HuH-7 (cell line): ENCODE measurements at places on chromosomes 12 and 14.

DNA sequence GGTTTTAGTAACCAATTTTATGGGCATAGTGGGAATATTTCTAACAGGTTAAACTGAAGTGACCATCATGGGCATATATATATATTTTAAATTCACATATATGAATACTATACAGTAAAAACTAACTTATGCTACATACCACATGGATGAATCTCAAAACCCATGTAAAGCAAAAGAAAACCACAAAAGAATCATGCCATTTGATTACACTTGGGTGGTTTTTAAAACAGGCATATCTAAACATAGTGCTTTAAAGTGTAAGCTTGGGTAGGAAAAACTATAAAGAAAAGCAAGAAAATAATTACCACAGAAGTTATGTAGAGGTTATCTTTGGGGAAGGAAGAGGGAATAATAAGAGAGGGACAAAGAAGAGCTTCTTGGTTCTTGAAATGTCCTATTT is 326.1 kb downstream of the NAV3 start:
- DNase-seq = no peak

DNA sequence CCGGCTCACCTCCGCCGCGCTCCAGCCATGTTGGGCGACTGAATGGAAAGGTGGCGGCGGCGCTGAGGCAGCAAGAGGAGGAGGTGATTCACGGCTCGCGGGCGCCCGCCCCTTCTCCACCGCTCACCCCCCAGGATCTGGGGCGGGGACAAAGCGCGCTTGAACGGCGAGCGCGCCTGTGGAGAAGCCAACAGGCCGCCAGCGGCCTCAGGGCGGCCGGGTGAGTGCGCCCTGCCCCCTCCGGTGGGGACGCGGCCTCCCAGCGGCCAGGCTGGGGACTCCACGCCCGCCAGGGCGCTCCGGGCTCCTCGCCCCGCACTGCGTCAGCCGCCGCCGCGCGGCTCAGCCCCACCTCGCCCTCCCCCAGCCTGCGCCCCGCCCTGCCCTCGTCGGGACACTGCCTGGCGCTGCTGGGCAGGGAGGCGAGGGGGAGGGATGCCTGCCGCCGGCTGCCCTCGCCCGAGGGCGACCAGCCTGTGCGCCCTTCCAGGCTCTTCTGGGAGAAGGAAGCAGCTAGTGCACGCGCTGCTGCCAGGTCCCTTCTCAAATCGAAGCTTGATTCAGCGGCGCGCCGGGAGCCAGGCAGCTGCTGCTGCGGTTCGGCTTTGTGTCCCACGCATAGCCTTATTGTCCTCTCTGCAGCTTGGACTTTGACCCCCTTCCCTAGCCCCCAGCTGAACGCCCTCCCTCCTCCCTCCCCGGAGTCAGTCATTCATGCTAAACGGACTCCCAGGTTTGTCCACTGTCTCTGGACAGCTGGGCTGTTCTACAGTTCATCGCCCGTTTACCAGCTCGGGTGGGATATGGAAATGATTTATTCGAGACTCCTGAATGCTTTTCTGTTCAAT is at the start of gene KIF21A:
KIF21A (minus strand) TSS at position 40 of the 848 bp plus-strand sequence. CDS start 150 bp downstream, outside the sequence.
- peak; percentile 84 for DNase-seq

DNA sequence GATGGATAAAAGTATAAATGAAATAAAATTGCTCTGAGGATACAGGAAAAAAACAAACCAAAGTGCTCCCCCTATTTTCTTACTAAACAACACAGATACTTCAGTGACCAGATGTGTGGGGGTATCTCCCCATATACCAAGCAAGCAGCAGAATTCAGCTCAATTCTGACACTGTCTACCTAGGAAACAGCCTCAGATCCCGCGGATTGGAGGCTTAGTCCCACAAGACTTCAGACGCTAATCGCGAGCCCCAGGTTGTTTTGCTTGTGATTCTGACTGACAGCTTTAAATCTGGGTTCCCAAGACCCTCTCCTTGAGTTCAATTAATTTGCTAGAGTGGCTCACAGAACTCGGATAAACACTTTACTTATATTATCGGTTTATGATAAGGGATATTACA is 17.3 kb downstream of the NFKBIA start:
- no peak for DNase-seq

- no peak for DNase-seq
Observed at GRCh38 chr14:31895206-31895605, 181.9 kb upstream of the ARHGAP5 start.

GRCh38 chr12:65902500-65902899 is 78.2 kb downstream of the HMGA2 start:
- DNase-seq = no peak

DNA sequence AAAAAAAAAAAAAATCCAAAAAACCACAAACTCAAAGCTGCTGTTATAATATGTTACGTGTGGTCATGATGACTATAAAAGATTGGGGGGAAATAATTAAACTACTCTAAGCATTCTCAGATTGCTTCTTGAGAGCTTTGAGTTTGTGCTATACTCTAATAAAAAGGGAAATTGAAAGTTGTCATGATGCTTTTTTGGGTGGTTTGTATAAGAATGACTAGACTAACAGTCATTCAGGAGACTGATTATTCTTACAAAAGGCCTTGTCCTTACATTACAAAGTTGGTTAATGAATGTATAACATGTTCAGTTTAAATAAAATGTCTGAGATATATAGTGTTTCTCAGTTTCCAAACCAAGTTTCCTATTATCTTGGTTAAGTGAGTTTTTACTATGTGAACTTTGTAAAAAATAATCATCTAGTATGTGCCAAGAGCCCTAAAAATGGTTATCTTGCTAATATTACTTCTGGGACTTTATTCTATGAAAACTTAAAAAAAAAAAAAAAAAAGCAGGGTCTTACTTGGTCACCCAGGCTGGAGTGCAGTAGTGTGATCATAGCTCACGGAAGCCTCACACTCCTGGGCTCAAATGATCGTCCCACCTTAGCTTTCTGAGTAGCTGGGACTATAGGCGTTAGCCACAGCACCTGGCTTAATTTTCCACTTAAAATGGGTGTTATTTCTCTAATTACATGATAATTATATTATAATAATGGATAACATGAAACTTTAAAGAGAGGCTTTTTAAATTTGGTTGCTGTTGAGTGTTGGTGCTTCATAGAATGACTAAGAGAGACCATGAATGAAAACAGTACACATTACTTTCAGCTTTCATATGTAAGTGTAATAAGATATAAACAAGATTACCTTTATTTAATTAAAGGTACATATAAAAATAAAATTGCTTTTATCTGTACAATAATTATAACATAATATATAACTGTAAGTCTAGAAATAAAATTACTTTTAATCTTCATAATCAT is 459.6 kb upstream of the RGS6 start:
- DNase-seq = no peak

DNA sequence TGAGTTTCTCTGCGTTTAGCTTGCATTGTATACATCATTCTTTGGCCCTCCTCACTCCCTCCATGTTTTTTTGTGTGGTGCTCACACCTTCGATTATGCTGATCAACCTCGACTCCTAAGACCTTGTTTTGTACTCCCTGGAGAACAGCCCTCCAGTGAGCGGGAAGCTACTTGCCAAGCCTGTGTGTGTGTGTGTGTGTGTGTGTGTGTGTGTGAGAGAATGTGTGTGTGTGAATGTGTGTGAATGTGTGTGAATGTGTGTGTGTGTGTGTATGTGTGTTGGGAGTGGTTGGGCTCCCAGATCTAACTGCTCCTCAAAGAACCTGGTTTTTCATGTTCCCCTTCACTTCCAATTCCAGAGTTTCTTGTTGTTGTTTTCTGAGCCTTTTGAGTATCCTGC is 6.0 kb downstream of the NYNRIN start:
- no peak for DNase-seq

DNA sequence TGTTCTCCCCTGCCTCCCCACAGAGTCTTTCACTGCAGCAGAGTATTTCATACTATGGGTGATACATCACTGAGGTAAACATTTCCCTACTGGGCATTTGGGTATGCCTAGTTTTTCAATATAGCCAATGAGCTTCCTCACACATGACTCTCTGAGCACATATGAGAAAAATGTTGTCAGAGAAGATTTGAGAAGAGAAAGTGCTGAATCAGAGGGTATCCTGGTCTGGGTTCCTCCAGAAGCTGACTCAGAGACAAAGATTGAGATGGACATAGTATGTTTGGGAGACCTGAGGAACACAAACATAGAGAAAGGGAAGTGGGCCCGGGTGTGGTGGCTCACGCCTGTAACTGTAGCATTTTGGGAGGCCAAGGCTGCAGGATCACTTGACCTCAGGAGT is 12.6 kb downstream of the SLC8B1 start:
- no peak for DNase-seq

DNA sequence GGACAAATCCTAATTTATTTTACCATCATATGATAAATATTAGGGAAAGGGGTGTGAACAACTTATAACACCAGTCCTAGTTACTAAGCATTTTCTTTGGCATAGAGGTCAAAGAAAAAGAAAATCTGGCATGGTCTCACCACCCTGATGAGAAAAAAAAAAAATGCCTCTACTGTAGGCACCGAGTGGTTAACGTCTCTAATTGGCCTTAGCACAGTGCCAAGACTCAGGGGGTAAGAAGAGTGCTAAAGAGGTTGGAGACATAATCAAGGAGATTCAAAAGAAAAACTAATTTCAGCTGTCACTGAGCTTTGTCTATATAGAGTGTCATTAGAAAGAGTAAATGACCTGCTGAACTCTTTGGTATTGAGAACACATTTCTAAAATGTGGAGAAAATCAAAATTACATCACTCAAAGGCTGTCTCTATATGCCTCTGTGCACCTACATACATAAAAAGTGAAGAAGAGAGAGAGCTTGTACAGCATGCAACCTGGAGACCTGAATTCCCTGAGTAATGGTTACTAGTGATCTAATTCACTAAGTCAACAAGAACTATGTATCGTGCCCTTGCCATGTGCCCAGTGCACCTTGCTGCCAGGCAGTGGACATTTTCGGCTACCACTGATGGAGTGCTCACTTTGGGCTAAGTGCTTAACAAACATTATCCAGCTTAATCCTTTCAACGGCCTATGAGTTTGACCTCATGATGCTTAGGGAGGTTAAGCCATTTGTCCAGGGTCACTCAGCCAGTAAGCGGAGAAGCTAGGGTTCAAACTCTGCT is 113.8 kb upstream of the G2E3 start:
- no peak for DNase-seq

DNA sequence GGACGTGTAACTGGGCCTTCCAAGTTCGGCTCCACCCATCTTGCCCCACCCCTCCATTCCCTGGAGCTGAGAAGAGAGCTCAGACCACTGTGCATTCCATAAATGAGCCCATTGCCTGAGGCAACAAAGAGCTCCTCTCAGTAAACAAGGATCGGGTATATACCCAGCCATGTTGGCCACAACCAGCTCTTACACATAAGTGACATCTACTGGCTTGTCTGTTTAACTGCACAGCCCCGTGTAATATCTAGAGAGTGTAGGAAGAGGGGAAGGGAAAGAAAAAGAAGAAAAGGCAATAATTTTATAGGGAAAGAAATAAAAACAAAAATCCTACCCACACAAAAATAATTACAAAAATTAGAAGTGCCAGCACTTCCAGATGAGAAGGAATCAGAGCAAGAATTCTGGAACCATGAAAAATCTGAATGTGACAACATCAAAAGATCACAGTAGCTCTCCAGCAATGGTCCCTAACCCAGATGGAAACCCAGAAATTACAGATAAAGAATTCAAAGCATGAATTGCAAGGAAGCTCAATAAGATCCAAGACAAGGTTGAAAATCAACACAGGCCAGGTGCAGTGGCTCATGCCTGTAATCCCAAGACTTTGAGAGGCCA is 308.1 kb downstream of the RPAP3 start:
- DNase-seq = peak; percentile 70
